ENCODE measurements at places on chromosomes 6 and 20.

- DNase-seq = no peak
Measured at GRCh38 chr6:47737406-47737805, 39.0 kb downstream of the ADGRF4 start.

DNA sequence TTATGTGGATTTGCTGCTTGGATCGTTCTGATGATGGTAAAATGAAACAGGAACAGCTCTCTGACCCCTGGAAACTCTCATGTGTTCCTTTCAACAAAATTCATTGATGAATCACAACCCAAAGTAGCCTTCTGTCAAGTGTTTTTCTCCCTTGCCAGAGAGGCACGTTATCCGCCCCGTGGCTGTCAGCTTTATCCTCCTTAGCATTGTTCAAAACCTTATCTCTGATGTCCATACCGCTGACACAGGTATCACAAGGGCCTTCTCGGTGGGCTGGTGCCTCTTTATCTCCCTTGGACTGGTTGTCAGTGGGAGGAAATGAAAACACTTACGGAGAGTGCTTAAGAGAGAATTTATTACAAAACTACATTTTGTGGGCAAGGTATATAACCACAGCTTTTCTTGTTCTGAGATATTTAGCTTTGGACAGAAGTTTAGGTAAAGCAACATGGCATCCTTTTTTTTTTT lies 84.9 kb downstream of the TIAM2 start:
- no peak for DNase-seq

DNA sequence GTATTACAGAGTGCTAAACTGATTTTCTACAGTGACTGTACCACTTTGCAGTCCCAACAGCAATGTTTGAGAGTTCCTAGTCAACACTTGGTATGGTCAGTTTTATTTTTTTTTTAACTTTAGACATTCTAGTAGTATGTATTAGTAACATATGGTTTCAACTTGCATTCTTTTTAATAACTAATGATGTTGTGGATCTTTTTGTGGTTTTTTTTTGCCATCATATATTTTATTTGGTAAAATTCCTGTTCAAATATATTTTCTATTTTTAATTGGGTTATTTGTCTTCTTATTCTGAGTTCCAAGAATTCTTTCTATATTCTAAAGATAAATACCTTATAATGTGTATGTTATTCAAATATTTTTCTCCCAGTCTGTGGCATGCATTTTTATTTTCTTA lies 189.4 kb upstream of the ECI2 start:
- no peak for DNase-seq

DNA sequence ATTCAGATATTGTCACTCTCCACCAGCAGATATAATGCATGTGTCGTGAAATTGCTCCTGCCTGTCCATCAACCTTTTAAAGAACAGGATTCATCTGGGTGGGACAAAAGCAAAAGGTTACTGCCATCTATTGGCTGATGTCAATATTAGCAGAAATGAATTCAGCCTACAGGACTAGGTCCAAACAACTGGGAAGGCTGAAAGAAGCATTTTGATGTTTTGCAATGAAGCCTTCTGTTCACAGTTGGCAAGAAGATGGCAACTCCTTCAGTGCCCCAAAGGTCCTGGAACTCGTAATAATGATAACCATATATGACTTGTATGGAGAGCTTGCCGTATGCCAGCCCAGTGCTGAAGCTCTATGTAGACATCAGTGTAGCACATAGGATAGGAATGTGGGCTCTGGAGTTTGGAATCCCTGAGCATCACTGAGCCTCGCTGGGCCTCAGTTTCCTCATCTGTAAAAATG lies 7.5 kb downstream of the BCAS1 start:
- no peak for DNase-seq

DNA sequence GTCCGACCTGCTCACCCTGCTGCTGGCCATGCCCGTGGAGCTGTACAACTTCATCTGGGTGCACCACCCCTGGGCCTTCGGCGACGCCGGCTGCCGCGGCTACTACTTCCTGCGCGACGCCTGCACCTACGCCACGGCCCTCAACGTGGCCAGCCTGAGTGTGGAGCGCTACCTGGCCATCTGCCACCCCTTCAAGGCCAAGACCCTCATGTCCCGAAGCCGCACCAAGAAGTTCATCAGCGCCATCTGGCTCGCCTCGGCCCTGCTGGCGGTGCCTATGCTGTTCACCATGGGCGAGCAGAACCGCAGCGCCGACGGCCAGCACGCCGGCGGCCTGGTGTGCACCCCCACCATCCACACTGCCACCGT lies 885 bp downstream of the NTSR1 start:
- no peak for DNase-seq

DNA sequence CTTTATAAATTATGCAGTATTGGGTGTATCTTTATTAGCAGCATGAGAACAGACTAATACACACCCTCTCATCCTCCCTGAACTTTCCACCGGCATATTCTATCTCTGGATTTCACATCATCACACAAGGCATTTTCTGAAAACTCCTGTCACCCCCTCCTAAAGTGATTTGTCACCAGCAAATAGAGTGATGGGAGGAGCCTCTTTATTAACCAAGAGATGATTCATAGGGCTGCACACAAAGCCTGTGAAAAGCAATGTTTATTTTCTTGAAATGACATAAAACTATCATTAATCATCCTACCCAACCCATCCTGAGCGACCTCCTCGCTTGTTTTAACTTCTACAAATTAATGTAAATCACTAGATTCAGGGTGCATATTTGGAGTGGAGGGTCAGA lies 394.7 kb upstream of the SULF2 start:
- no peak for DNase-seq

GRCh38 chr20:62652041-62652893 lies 10.0 kb downstream of the SLCO4A1 start:
- peak; percentile 94 for DNase-seq

DNA sequence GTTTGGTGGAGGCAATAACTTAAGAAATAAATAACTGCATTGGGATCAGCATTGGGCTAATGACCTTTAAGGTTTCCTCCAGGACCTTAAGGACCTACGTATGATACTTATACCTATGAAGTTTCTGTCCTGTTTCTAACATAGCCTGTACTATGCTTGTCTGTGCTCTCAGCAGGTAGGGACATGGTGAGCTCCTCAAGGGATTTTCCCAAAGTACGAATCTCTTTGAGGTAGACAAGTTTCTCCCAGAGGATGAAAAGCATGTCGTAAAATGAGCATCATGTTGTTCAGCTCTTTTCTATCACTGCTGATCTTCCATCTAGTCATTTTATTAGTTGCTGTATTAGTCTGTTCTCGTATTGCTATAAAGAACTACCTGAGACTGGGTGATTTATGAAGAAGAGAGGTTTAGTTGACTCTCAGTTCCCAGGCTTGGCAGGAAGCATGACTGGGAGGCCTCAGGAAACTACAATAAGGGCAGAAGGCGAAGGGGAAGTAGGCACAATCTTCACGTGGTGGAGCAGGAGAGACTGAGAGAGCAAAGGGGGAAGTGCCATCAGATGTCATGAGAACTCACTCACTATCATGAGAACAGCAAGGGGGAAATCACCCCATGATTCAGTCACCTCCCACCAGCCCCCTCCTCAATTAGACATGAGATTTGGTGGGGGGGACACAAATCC lies 77.8 kb upstream of the TGM3 start:
- DNase-seq = no peak

- peak; percentile 67 for DNase-seq
Measured at GRCh38 chr6:132813173-132813856, 1.1 kb upstream of the RPS12 start.

DNA sequence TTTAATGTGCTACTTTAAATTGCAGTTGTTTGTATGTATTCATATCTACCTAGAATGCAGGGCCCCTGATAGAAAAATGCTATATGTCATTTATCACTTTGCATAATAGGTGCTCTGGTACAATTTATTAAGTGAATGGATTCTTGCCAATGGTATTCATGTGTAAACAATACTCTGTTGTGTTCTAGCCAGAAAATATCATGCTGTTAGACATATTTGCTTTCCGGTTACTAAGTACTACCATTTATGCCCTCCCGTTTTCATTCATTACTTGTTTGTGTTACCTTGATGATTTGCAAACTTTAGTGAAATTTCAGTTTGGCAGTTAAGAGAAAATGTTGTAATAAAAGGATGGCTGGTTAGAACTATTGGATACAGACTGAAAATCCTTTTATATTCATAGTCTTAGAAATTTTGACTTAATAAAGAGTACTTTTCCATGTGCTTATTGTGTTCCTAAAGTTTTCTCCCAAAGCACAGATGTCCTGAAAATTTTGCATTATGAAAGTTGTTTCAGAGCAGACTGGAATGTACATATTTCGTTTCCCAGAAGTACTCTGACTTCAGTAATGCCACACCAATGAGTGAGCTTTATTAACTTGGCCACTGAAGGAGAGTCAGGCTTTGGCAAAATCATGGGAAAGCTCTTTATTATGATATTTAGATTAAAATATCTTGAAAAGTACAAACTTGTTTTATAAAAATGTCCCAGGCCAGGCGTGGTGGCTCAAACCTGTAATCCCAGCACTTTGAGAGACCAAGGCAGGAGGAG lies 31.5 kb downstream of the RPF2 start:
- no peak for DNase-seq

GRCh38 chr6:90397929-90398674 lies 101.5 kb upstream of the BACH2 start:
- no peak for DNase-seq

GRCh38 chr20:2742934-2743559 lies 50.5 kb downstream of the EBF4 start:
- peak; percentile 70 for DNase-seq

GRCh38 chr6:116471531-116471930 lies 10.4 kb downstream of the CALHM6 start:
- no peak for DNase-seq

DNA sequence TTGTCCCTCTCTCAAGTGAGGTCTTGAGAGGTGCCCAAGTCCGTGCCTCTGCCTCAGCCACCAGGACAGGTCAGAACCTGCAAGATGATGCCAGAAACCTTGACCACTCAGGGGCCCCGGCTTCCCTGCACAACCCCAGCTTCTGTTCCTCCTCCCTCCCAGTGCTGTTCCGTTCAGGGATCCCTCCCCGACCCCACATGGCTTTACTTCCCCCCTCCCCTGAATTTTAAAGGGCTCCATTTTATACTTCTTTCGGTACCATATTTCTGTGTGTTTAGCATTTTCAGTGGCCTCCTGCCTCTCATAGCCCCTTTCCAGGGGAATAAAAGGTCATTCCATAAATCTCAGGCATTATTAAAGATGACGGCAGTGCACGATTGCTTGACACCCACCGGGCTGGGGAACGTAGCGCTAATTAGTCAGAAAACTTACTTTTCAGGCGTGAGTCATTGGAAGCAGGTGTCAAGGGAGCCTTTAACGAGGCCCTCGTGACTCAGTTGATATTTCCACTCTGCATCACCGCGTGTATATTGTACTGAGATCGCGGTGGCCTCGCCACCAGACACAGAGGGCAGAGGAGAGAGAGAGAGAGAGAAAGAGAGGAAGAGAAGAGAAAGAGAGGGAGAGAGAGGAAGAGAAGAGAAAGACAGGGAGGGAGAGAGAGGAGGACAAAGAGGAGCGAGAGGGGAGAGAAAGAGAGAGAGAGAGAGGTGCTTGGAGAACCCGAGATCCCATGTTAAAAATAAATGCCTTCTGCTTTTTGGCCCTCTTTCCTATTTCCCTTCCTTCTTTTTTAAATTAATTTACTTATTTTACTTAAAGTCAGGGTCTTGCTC lies 21.3 kb downstream of the KCNG1 start:
- DNase-seq = no peak

GRCh38 chr20:58069207-58069606 lies 159.2 kb downstream of the ANKRD60 start:
- DNase-seq = no peak

GRCh38 chr6:84643778-84644177 lies 120.6 kb downstream of the TBX18 start:
- DNase-seq = no peak

GRCh38 chr6:111445861-111446267 lies 37.2 kb downstream of the REV3L start:
- no peak for DNase-seq

- no peak for DNase-seq
Measured at GRCh38 chr6:139608466-139609261, 234.2 kb upstream of the CITED2 start.

- no peak for DNase-seq
Measured at GRCh38 chr6:32397252-32397920, 9.6 kb downstream of the BTNL2 start.

- DNase-seq = peak; percentile 45
Measured at GRCh38 chr6:3322366-3322890, 63.7 kb downstream of the PSMG4 start.

GRCh38 chr20:60011512-60012507 lies 53.6 kb downstream of the CDH26 start:
- DNase-seq = peak; percentile 75

GRCh38 chr20:8490076-8490830 lies 358.2 kb downstream of the PLCB1 start:
- DNase-seq = no peak

- no peak for DNase-seq
Measured at GRCh38 chr6:110408901-110409300, 6.5 kb downstream of the DDO start.

- no peak for DNase-seq
Measured at GRCh38 chr6:46201702-46202101, 30.9 kb upstream of the ENPP5 start.

- DNase-seq = no peak
Measured at GRCh38 chr6:160248538-160248937, 10.1 kb downstream of the SLC22A2 start.

Measured in left forelimb (tissue), 1 donor.